Fibroblast of skin of abdomen (primary cell): ENCODE measurements at places on chromosomes 12 and 14.

- DNase-seq = peak; percentile 39
Observed at GRCh38 chr12:92369636-92370035, 224.0 kb upstream of the BTG1 start.

DNA sequence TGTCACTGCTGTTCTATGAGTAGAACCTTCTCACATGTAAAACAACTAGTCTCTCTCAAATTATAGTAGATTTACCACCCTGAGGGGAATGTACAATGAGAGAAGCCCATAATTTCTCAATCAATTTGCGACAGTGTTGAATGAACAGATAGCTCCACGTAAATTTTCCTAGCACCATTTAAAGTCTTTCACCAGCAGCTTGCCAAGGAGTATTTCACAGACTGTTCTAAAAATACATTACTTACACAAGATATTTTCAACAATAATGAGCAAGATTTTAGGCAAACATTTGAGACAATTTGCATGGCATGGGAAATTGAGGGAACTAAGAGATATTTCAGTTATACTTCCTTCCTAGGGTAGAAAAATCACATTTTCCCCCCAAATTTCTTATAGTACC, 151.6 kb downstream of the KICS2 start:
- DNase-seq = no peak

GRCh38 chr12:103313894-103314293, 181.9 kb downstream of the C12orf42 start:
- no peak for DNase-seq

GRCh38 chr14:89384023-89384422, 33.0 kb downstream of the FOXN3 start:
- no peak for DNase-seq

GRCh38 chr12:52529417-52529816, 9.2 kb upstream of the KRT5 start:
- no peak for DNase-seq

GRCh38 chr12:105322070-105322469, 8.4 kb upstream of the C12orf75 start:
- DNase-seq = peak; percentile 55

GRCh38 chr12:65133879-65134278, 12.8 kb upstream of the WIF1 start:
- no peak for DNase-seq

DNA sequence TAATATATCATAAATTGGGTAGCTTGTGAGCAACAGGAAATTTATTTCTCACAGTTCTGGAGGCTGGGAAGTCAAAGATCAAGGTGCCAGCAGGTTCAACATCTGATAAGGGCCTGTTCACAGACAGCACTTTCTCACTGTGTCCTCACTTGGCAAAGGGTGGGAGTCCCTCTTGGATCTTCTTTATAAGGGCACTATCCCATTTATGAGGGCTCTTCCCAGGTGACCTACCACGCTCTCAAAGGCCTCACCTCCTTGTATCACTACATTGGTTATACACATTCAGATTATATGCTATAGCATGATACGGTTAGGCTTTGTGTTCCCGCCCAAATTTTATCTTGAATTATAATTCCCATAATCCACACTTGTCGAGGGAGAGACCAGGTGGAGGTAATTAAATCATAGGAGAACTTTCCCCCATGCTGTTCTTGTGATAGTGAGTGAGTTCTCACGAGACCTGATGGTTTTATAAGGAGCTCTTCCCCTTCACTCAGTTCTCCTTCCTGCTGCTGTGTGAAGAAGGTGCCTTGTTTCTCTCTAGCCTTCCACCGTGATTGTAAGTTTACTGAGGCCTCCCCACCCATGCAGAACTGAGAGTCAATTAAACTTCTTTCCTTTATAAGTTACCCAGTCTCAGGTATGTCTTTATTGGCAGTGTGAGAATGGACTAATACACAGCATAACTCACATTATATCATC, 19.2 kb upstream of the LRIG3 start:
- no peak for DNase-seq

- DNase-seq = no peak
Observed at GRCh38 chr12:52217223-52217622, 15.8 kb upstream of the KRT7 start.

GRCh38 chr12:3421191-3421978, 69.6 kb upstream of the PRMT8 start:
- no peak for DNase-seq

DNA sequence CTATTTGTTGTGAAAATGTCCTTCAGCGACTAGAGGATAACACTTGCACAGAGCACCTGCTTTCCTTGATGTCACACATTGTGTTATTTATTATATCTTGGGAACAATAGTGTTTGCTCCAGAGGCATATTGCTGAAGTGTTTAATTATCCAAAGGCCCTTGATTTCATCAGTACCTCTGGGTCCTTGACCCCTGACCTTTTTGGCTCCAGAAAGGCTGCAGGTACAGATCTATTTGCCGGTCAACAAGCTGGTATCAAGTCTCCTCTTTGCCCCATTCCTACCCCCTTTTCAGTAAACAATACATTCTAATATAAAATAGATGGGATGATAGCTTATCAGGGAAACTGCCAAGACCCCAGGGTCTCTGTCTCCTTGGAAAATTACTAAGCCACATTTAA, 206.8 kb downstream of the DACT1 start:
- no peak for DNase-seq

GRCh38 chr12:69672195-69672594, 26.9 kb downstream of the BEST3 start:
- no peak for DNase-seq

GRCh38 chr14:35855876-35856481, 29.8 kb downstream of the BRMS1L start:
- DNase-seq = no peak

GRCh38 chr14:52033101-52033642, 35.7 kb downstream of the NID2 start:
- DNase-seq = peak; percentile 81

DNA sequence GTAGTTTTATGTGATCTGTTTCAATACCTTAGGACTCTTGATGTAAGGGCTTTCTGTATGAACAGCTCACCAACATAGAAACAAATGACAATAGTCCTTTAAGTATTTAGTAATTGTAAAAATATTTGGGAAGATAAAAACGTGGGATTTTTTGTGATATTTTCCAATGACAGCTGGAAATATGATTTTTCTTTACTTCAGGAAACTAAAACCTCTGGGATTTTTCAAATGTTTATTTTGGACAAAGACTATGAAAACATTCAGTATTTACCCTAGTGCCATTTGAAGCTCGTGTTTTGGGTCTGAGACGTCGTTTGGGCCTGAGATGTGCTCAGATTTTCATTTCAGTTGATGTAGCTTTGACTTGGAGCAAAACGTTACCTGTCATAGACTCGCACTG, 240.0 kb downstream of the BMP4 start:
- no peak for DNase-seq

DNA sequence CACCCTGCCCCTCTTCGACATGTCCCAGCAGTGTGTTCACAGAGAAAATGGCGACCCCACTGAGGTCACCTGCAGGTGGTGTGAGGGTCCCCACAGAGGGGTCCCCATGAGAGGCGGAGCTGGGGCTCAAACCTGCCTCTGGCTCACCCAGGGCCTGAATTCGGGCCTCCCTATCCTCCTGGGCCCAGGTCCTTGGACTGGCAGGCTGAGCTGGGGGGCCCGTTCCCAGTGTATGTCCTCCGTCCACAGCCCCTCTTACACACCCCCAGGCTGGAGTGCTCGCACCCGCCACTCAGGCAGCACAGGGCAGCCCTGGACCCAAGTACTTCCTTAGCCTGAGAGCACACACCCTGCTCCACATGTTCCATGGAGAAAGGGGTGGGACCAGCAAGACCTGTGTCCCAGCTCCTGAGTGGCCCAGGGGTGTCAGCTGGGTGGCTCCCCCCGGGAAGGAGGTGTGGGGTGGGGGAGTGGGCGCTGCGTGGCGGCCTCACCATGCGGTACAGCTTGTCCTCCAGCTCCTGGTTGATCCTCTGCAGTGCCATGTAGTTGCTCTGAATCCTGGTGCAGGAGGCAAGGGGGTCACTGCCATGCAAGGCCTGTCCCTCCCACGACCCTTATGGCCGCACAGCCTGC, 42.6 kb downstream of the BEGAIN start:
- no peak for DNase-seq

- no peak for DNase-seq
Observed at GRCh38 chr12:104582739-104583138, 126.0 kb downstream of the CHST11 start.

DNA sequence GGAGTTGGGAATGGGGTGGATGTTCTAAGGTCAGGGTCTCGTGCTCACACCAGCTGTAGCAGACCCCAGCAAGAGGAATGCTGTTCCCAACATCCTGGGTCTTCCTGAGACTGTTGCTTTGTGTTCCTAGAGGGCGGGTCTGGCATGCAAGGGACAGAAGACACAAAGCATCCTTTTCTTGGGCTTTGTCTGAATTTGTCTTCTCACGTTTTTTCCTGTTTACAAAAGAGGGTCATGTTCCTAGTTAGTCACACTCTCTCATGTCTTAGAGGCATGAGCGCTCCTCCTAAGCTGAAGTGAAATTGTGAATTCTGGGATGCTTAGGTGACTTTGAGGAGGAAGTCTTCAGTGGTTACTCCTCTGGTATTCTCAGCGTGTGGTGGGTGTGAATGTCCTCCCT, 9.6 kb upstream of the TAMALIN start:
- no peak for DNase-seq

- DNase-seq = no peak
Observed at GRCh38 chr12:74259199-74259598, 278.4 kb upstream of the ATXN7L3B start.

DNA sequence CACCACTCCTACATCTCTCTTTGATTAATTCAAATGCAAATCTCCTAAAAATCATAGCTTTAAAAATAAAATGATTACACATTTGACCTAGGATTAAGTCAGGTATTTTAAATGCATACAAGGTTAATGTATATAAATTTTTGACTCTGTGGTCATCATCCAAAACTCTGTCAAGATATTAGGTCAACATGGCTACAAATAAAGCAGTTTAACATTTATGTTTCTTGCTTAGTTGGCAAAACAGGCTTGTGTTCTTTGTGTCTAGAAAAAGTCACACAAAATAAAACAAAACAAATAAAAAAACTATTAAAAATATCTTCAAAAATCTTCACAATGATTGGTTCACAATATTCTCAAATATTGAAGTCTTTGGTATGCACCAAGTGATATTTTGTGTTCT, 473.2 kb downstream of the LRFN5 start:
- DNase-seq = no peak

DNA sequence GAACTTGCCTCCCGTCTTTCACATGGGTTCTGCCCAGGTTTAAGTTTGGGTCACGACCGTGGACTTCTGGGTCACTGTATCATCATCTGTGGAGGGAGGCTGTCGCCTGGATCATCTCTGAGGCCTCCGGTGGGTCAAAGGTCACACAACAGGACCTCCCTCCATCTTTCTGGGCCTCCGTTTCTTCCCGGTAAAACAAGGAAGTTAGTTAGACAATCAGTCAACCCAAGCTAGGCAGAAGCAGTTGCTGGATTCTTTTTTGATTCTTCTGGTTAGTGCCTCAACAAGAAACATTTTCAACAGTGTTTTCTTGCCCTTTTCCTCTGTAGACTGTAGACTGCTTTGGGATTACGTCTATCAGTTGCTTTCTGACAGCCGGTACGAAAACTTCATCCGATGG, 186.6 kb upstream of the BCL2L14 start:
- DNase-seq = no peak

DNA sequence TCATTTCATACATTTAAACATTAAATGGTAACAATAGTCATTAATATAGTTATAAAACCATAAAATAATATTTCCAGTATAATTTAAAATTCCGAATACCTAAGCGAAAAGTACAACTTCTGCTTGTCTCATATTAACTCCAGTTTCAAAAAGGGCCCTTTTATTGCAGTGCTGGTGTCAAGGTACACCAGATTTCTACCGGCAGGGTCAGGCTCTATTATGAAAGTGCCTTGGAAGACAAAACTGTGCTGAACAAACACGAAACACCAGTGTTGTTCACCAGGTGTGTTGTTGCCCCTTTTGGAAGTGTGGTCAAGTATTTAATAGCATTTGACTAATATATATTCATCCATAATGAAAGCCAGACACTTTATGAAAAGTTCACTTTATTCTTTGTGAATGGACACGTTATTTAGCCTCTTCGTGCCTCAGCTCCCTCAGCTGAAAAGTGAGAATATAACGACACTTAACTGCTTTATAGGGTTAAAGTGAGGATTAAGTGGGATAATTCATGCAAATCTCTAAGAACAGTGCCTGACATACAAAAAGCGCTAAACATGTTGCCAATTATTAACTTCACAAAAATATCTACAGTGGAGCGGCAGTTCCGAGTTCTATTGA, 20.3 kb upstream of the GNS start:
- no peak for DNase-seq

DNA sequence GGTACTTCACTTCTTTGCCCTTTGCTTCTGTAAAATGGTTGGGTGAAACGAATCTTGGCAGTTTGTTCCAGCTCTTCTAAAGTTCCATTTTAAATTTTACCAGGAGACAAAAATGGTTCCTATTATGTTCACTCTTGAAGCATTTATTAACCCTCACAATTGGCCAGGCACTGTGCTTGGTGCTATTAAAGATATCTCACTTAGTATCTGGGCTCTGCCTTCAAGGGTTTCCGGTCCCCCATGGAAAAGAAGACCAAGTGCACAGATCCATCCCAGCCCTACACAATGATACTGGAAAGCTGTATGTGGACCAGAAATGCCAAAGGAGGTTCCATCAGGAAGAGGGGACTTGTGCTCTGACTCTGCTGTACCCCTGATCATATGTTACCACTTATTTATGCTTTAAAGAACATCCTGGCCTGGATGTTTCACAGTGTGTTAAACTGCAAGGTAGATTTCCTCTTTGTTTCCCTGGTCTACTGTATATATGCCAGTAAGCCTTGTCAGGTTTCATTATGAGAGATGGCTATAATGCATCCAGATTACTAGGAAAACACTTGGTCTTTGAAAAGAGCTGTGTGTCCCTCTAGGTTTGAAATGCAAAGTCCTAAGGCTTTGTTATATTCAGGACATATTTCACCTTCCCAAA, 154.8 kb downstream of the PRKCH start:
- no peak for DNase-seq

GRCh38 chr12:30746190-30746589, 8.6 kb downstream of the CAPRIN2 start:
- no peak for DNase-seq

DNA sequence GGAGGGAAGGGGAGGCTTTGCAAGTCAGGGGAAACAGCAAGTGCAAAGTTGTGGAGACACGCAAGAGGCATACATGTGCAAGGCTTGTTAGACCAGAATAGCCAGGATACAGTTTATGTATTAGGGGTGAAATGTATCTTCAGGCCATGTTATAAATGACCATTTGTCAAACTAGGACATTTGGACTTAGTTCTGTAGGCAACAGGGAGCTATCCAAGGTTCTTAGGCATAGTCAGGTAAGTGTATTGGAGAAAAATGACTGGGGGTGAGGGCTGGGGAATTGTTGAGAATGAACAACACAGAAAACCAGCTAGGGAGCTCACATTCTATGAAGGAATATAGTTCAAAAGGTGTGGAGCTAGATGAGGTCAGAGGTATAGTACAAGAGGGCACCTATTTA, 42.5 kb downstream of the TPH2 start:
- no peak for DNase-seq

GRCh38 chr12:67152451-67152850, 116.7 kb upstream of the CAND1 start:
- no peak for DNase-seq
